ENCODE measurements at places on chromosomes 2 and 18.
A peak's percentile ranks its signal among the peaks of the same experiment; 100 is the strongest.

GRCh38 chr18:60693426-60693825 lies 320.9 kb upstream of the MC4R start:
- no peak for DNase-seq

GRCh38 chr2:239302083-239302807 lies 98.6 kb downstream of the HDAC4 start:
- no peak for DNase-seq

- DNase-seq, result no peak
Measured at GRCh38 chr18:23718243-23718720, 29.0 kb downstream of the LAMA3 start.

DNA sequence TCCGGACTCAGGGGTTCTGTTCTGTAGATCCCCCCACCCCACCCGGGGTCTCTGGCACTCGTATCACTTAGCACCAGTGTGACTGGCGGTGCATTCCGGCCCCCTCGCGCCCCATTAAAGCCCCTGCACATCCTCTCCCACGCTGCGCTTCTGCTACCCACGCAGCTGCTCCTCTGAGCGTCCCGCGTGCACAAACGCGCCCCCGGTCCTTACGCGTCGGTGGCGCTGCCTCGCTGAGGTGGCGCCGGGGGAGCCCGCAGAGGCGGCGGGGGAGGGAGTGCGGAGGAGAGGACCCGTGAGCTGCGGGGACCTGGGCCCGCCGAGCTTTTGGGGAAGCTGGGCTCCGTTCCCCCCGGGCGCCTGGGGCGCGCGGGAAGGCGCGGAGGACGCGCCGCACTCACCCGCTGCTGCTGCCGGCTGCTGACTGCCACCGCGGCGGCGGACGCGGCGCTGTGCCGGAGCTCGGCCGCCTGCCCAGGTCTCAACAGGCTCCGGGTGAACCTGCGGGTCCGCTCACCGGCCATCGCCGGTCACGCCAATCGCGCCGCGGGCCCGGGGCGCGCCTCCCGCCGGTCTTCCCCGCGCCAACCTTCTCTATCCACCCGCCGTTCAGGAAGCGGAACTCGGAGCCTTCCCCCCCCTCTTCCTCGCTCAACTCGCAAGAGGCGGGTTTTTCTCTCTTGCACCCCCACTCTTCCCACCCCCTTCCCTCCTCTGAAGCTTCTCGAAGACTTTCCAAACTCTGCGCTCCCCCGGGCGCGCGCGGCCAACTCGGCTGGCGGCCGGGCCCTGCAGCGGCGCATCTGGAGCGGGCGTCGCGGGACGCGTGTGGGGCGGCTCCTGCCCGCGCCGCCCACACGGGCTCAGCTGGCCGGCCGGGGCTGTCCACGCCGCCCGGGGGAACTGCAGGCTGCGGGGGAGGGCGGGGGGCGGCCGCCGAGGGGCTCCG lies at the start of gene DOCK10:
Gene DOCK10, minus strand, starts transcription at position 618 of the 949 bp plus-strand sequence. Its CDS starts 94 bp downstream, at position 524.
- peak; percentile 64 for DNase-seq

DNA sequence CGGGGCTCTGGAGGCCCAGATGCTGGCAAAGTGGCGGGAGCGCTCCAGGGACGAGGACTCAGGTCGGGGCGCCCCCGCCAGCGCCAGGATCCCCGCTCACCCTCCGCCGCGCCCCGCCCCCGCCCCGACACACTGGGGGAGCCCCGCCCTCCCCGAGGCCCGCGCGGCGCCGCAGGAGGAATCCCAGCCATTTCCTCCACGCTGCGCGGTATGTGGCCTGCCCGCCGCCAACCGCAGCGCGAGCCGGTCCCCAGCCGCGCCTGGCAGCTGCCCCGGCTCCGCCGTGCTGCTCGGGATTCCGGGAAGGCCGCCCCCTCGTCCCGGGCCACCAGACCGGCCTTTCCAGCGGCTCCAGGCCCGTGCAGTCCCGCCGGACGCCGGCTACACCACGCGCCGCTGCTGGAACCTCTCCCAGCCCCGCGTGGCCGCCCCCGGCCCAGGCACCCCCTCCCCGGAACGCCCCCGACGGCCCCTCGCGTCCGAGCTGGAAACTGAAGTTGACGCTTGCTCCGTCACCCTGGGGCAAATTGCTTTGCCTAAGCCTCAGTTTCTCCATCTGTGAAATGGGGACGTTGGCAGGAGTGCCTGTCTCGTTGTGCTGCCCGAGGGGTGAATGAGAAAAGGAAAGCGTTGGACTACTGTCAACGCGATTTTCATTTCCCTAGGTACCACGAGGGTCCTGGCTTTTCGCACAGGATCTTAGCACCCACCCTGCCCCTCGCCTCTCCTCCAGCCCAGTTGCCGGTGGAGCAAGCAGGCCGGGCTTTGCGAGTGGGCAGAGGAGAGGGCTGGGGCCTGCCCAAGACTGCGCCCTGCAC lies 53.6 kb downstream of the PKDCC start:
- no peak for DNase-seq

GRCh38 chr18:47756364-47757016 lies 174.0 kb downstream of the SMAD2 start:
- DNase-seq, result peak; percentile 77

DNA sequence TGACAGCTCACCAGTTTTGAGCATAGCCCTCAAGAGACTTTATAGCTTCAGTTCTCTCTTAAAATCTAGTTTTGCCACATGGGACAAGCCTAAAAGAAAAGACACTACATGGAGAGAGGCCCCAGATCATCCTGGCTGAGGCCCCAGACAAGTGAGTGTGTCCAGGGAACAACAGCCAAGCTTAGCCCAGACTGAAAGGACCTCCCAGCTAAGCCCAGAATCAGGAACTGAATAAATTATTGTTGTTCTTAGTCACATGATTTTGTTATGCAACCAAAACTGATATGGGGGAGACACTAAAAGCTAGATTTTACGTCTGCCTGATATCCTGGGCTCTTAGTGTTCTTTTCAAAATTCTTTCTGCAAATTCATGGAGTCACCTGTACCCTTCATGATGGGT lies 29.3 kb upstream of the LBH start:
- DNase-seq, result peak; percentile 19

DNA sequence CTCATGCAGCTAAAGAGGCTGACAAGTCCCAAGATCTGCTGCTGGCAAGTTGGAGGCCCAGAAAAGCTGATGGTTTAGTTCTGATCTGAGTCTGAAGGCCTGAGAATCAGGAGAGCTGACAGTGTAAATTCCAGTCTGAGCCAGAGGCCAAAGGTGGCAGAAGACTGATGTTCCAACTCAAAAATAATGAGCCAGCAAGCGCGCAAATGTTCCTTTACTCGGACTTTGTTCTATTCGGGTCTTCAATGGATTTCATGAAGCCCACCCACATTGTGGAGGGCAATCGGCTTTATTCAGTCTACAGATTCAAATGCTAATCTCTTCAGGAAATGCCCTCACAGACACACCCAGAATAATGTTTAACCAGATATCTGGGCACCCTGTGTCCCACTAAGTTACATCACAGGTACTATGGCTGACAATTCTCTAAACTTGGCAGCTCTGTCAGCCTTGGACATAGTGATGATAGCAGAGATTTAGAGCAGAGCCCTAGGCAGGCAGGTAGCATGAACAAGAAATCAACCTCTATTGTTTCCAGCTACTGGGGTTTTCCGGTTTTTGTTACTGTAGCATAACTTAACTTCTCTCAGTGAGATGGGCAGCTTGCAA lies 318.5 kb downstream of the HRH4 start:
- no peak for DNase-seq
